ENCODE measurements at places on chromosomes 6 and 20.
A peak's percentile ranks its signal among the peaks of the same experiment; 100 is the strongest.

DNA sequence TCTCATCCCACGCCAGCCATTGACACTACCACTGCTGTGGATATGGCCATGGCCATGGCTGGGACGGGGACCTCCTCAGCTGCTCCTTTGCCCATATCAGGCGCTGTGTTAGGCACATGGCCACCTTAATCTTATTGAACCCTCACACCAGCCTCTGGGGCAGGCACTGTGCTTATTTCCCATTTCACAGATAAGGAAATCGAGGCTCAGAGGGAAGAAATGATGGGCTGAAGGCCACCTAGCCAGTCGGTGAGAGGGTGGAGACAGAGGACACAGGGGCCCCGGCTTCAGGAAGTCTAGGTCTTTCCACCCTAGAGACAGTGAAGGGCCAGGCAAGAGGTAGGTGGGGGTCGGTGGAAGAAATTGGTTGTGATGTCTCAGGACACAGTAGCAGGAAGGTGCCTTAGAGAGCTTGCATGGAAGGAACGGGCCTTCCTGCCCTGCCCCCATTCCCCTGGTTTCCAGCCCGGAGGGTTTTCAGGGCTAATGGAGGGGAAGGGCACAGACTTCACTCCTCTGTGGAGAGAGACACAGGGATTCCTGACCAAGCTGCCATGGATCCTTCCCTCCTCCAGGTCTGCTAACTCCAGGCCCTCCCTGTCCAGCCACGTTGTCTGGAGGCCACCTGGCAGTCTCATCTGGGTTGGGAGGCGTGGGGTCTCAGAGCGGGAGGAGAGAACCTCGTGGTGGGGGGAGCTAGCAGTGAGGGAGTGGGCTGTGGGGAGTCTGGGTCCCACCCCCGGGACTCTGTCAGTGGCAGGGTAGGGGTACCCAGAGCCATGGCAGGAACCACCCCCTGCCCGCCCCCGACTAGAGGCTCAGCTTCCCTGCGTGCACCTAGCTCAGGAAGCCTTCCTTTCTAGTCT lies 120.4 kb downstream of the VEGFA start:
- DNase-seq = no peak

GRCh38 chr6:146850238-146850896 lies 251.6 kb downstream of the ADGB start:
- no peak for DNase-seq

- DNase-seq = peak; percentile 80
These were observed 62.3 kb downstream of the SNX9 start for GRCh38 chr6:157885211-157885788.

GRCh38 chr6:116355796-116356195 lies 15.0 kb upstream of the DSE start:
- no peak for DNase-seq

DNA sequence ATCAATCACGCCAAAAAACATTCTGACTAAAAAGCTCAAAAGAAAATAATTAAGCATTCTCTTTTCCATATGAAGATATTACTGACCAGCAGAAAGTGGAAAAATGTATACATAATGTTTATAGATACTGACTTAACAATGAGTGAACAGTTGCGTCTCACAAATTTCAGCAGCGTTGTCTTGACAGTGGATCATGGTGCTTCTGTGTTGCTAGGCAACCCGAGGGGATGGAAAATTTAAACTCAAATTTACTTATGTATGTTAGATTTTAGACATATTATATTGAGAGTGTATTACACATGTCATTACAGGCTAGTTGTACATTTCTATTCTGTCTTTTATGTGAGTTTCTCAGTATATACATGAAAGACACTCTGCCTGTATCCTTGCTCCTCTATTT lies 110.2 kb downstream of the LAMA2 start:
- DNase-seq = no peak

GRCh38 chr6:56058636-56059035 lies 183.2 kb upstream of the BMP5 start:
- no peak for DNase-seq

DNA sequence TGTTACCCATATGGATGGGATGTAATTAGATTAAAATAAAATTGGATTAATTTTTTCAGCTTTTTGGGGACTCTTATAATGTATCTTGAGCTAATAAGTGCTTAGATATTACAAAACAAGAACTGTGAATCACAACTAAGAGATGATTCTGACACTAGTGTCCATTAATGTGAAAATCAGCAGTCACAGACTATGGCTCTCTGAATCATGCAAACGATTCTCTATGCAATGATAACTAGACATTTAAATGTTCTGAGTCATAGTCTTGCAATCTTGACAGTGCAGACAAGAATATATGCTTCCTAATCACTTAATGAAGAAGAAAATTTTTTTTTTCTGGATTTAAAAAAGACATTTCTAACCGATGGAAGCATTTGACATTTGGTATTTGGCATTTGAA lies 82.2 kb upstream of the OPRM1 start:
- DNase-seq = no peak

- no peak for DNase-seq
These were observed 56.7 kb upstream of the TOX2 start for GRCh38 chr20:43857932-43858331.

DNA sequence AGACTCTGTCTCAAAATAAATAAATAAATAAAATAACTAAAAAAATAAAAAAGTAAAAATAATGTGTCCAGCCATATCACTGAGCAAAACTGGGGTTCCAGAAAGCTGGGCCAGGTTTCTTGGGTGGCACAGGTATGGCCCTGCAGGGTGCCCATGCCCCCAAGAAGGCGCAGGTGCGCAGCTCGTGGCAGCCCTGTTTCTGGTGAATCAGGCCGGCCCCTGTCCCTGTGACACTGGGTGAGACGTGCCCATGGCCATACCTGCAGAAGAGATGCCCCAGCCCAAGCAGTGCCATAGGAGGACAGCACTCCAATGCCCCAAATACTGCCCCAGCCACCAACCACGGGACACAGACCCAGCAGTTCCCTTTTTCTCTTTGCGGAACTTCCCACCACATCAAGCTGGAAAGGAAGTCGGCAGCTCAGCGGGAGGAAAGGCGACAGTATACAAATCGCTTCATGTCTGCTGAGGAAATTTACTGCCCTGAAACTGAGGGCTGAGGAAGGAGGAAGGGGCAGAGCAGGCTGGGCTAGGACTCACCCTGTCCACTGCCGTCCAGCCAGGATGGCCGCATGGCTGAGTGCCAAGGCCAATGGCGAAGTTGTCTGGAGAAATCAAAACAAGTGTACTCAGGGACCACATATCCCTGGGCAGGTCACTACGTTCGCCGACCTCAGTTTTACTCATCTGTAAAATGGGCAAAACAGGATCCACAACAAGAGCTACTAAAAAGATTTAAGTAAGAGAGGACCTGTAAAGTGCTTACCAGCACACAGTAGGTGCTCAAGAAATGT lies 55.4 kb downstream of the PREX1 start:
- DNase-seq = peak; percentile 44

GRCh38 chr6:152952866-152953509 lies 29.9 kb downstream of the FBXO5 start:
- no peak for DNase-seq

- DNase-seq = no peak
These were observed 155.3 kb upstream of the STXBP5 start for GRCh38 chr6:147048930-147049329.

DNA sequence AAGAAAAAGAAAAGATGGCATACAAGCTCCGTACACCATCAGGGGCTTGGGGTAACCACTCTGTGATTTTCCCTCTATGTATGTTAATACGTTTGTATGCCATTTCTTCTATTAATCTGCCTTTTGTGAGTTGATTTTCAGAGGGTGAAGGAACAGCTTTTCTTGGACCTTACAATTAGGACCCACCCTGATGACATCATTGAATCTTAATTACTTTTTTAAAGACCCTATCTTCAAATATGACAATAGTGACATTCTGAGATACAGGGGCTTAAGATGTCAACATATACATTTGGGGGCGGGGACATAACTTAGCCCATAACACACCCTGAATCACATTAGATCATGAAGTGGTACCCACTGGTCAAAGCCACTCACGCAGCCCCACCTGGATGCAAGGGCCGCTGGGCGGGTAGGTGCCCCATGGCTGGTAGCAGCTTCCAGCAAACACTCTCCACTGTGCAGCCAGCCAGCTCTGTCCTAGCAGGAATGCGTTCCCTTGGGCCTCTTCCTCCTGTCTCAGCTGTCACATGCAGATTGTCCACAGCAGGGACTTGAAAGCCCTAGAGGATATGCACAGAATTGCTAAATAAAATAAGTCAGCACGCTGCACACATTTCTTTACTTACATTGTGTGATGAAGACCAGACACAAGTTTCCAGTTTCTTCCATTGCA lies 74.5 kb downstream of the FOXF2 start:
- DNase-seq = no peak

- DNase-seq = no peak
These were observed 112.9 kb upstream of the JAG1 start for GRCh38 chr20:10786678-10787077.

- no peak for DNase-seq
These were observed 46.4 kb downstream of the UTRN start for GRCh38 chr6:144331491-144331969.

DNA sequence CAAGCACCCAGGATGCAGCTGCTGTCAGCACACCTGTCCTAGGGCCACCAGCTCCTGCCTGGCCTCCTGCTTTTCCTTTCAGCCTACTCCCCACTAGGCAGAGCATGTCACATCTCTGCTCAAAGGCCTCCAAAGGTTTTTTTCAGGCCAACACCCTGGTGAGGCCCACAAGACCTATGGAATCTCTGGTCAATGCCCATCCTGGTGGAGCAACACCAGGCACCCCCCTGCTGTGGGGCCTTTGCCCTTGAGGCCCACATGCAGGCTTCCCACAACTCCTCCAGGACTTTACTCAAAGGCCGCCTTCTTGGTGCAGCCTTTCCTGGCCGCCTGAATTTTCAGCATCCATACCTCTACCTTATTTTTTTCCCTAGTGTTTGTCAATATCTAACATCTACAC lies 76.9 kb downstream of the SLC23A2 start:
- DNase-seq = no peak

DNA sequence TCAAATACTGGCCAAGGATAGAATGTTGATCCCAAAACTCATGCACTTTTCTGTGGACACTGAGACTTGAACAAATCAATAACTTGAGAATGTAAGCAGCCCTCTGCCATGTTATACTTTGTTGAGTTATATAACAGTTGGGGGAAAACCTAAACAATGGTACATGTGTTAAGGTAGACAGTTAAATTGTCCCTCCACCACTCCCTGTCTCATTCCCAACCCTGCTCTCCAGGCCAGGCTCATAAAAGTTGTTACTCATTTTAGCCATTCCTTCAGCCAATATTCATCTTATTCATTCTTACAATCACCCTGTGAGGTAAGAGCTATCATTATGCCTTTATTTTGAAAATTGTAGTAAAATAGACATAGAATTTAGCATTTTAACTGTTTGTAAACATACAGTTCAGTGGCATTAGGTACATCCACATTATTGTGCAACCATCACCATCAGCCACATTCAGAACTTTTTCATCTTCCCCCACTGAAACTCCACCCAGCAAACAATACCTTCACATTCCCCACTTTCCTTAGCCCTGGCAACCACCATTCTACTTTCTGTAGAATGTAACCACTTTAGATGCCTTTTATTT lies 38.2 kb upstream of the IER3 start:
- DNase-seq = no peak

DNA sequence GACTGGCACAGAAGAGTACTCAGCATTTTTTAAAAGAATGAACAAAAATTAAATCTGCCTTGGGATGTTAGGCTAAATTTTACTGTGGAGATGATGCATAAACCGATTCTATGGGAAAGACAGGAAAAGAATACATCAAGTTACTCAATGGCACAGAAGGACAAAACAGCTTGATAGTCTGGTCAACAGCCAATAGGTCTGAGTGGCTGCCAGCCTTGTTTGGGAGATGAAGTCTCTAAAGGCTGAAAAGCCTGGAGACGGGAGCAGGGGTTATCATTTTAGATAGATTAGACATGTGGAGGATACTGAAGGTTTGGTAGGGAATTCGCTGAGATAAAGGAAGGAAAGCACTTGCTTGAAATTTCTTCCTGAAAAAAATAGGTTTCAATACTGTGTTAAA lies 56.3 kb upstream of the LAMA2 start:
- no peak for DNase-seq

- DNase-seq = no peak
These were observed 116.6 kb upstream of the HTR1E start for GRCh38 chr6:86820750-86821149.

DNA sequence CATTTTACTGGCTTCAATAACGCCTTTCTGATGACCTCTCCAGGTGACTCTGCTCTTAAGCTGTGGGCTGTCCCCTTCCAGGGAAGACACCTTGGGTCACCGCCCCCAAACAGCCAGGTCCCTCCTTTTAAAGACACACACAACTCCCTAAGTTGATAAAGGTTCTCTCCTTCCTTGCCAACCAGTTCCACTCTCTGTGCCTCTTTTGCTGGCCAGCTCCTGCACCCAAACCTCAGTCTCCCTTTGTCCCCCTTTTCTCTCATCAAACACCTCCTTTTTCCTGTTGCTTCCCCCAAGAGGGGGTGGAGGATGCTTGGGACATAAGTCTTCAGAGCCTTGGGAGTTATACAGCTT lies 1.0 kb downstream of the NCOA6 start:
- DNase-seq = peak; percentile 65

- DNase-seq = no peak
These were observed 19.1 kb downstream of the SCP2D1 start for GRCh38 chr20:18832546-18833200.

DNA sequence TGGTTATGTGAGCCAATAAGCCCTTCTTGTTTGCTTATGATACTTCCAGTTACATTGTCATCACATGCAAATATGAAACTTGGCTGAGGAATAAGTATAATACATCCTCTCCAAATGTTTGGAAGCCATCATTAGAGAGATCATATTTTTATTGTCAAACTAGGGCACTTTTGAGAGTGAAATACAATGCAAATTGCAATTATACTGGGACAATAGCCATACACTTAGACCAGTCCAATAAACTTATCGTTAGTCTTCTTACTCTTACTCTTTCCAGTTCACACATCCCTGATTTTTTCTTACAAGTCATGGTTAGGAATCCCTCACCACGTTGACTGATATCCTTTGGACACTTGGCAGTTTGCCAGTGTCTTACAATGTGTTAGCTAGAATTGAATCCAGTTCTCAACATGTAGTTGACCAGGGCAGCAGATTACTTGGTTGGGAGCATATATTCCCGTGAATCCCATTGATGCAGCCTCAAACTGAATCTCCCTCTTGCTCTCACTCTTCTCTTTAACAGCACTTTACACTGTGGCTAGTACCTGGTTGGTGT lies 519.7 kb upstream of the ID4 start:
- DNase-seq = no peak

- no peak for DNase-seq
These were observed 28.7 kb downstream of the PTPRK start for GRCh38 chr6:128491610-128492206.

DNA sequence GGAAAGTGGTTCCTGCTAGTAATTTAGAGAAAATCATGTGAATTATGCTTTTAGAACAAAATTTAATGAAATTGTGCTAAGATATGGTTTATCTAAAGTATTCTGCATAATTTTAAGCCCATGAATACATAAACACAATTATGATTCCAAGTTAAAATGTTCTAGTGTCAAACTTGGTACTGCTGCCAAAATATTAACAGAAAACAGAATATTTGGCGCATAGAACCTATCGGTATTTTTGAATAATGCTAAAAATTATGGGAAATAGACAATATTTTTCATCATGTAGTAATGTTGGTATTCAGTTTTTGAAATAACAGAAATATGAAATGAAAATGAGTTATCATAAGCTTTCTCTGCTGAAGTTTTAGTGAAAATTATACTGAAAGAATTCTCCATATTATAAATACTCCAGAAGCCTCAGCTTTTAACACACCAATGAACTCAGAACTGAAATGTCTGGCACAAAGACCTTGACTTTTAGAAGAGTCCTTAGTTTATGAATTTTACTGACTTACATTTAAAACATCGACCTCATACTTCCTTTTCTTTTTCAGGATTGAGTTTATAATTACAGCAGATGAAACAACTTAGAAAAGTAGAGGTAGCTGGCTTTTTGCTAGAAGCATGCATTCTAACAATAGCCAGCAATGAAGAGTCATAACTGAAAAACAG lies 1192.3 kb upstream of the GJE1 start:
- DNase-seq = no peak

All from naive B cell (primary cell).